ENCODE measurements at places on chromosomes 13 and 19. TPM values are rescaled to one million over a fixed set of nuclear protein-coding genes. Genes with fewer than 3 reads are reported as not detected.

- no peak for DNase-seq
These were observed 523.7 kb upstream of the HTR2A start for GRCh38 chr13:47420568-47420967.

DNA sequence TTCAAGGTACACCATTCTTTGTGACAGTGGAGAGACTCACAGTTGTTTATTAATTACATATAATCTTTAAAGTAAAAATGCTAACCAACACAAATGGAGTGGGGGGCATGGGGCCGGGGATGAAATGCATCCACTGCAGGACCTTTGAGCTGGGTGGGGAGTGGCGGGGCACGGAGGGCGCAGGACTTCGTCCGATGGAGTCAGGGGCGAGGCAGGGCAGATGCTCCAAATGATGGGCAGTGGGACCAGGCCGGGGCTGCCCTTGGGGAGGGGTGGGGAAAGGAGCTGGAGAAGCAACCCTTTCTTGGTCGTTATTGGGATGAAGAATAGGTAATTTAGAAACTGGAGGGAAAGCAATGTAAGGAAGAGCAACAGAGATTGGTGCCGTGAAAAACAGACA, 220.0 kb downstream of the TEX29 start:
- DNase-seq = no peak

DNA sequence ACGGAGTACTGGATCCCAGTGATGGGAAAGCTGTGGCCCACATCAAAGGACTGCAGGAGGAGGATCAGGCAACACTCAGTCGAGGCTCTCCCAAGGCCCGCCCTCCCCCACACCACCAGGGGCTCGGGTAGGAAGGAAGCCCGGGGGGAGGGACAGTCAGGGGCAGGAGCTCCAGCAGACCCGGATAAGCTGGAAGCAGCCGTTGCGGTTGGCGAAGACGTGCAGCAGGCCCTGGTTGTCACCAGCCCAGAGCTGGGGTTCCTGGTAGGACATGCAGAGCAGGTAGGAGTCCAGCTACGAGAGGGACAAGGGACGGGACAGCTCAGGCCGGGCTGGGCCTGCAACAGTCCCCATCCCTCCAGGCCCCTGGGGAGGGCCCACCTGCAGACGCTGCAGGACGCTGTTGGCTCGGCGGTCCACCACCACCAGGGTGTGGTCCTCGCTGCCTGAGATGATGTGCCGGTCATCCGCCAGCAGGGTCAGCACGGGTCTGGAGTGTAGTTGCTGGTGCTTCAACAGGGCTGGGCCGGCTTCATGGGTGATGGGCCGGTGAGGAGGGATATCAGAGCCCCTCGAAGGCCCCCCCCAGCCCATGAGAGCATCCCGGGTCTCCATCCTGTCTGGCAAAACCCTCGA, 1.9 kb downstream of the GNG14 start:
- DNase-seq = no peak

- no peak for DNase-seq
These were observed 99.3 kb upstream of the GJB6 start for GRCh38 chr13:20331419-20331818.

DNA sequence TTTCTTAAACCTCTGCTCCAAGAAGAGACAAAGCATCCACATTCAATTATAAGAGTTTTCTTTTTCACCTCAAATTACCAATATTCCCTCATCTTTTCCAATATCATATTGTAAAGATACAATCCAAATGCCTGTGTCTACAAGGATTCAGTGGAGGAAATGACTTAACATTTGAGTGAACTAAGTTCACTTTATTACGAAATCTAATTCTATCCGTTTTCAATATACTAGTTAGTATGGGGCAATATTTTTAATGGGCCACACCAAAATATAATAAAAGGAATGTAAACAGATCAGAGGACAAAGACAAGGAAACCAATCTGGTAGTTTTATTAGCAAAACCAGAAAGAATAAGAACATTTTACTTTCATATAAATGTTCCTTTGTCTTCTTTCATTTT, 136.0 kb downstream of the DCLK1 start:
- DNase-seq = no peak

GRCh38 chr13:46668302-46668720, 115.3 kb downstream of the LRCH1 start:
- DNase-seq = no peak

- DNase-seq = no peak
These were observed 26.8 kb downstream of the AP1M1 start for GRCh38 chr19:16224293-16225045.

The PTPRH gene
- 6.3 TPM for total RNA-seq

DNA sequence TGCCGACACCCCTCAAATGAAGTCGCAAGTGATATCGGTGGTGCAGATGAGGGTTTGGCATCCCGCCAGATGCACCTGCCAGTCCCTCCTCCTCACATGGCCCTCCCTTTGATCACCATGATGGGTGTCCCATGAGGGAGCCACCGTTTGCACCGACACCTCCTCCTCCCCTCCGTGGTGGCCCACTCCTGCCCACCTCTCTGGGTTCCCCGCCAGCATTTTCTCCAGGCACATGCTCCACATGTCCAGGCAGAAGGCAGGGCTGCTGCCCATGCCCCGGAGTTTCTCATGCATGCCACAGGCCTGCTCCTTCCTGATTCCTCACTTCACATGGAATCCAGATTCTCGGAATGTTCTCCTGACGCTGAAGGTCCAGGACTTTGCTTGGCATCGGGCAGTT, 49.3 kb downstream of the COL4A2 start:
- DNase-seq = no peak

Data from left lobe of liver (tissue), 2 donors.